Suppressor macrophage treated with lipopolysaccharide for 4 hours (primary cell): ENCODE measurements at places on chromosomes 6 and 20.

DNA sequence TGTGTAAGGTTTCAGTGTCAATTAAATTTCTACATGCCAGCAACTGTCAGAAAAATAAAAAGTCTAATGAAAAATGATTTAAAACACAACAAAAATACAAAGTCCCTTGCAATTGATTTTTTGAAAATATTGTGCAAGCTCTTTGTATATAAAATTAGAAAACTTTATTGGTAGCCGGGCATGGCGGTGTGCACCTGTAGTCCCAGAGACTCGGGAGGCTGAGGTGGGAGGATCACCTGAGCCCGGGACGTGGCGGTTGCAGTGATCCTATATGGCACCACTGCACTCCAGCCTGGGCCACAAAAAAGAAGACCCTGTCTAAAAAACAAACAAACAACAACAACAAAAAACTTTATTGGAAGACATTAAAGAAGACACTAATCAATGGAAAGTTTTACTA lies 6.0 kb upstream of the OVOL2 start:
- DNase-seq: no peak

DNA sequence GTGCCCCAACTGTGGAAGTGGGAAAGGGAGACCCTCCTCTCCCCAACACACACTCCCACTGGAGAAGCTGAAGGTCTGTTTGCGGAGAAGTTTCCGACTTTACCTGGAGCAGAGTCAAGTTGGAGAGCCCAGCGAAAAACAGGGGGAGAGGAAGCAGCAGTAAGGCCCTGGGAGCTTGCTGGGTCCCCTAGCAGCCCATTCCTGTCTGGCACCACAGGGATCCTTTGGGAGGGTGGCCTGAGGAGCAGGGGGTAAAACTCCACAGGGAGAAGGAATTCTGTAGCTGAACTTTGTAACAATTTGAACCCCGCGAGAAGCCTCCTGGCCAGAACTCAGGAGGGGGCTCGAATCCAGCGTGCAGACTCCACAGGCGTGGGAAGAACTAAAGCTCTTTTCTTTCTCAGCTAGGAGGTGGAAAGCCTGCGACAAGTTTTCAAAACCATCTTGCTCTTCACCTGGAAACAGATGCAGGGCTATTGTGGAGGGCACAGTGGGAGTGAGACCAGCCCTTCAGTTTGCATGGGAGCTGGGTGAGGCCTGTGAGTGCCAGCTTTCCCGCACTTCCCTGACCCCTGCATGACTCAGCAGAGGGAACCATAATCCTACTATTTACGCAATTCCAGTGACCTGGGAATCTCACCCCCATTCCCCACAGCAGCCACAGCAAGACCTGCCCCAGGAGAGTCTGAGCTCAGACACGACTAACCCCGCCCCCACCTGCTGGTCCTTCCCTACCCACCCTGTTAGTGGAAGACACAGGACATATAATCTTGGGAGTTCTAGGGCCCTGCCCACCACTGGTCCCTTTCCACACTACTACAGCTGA lies 25.8 kb downstream of the SERPINB9 start:
- peak; percentile 56 for DNase-seq

DNA sequence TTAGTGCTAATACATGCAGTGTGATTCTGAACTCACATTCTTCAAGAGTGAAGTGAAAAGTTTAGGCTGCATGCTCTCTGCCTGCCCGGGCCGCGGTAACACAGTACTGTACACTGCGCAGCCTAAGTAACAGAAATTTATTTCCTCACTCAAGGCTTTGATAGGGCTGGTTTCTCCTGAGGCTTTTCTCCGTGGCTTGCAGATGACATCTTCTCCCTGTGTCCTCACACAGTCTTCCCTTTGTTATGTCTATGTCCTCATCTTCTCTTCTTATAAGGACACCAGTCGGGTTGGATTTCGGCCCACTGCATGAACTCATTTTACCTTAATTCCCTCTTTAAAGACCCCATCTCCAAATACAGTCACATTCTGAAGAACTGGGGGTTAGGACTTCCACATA lies 51.1 kb upstream of the TMEM170B start:
- DNase-seq: no peak

GRCh38 chr6:14984519-14984853 lies 261.4 kb upstream of the JARID2 start:
- no peak for DNase-seq

GRCh38 chr20:45833030-45833882 lies at the start of gene SNX21:
TSS of gene SNX21 (plus strand) at chr20:45833799. CDS start at chr20:45833920, 121 bp downstream.
- peak; percentile 90 for DNase-seq

- DNase-seq: no peak
Measured at GRCh38 chr20:46967646-46968045, 73.0 kb downstream of the EYA2 start.

GRCh38 chr6:106070636-106071035 lies 15.5 kb upstream of the PRDM1 start:
- no peak for DNase-seq

GRCh38 chr6:143399176-143399575 lies 51.3 kb downstream of the ADAT2 start:
- DNase-seq: no peak

DNA sequence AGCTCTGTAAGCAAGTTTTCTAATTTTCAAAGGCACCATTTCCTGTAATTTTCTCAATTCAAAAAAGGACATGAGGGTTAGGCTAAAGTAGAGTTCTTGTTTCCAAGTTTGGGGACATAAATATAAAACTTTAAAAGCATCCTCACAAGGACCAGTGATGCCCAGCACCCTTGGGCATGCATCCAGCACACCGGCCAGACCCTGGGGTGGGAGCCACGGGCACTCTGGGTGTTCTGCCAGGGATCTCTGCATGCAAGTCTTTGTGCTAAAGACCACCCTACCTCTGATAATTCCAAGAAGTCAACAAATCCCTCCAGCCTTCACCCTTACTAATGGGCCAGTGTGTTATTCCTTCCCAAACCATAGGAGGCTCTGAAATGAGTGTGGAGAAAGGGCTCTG lies 46.5 kb downstream of the PLCG1 start:
- DNase-seq: no peak

GRCh38 chr6:166201878-166202277 lies 34.2 kb upstream of the TBXT start:
- DNase-seq: no peak

DNA sequence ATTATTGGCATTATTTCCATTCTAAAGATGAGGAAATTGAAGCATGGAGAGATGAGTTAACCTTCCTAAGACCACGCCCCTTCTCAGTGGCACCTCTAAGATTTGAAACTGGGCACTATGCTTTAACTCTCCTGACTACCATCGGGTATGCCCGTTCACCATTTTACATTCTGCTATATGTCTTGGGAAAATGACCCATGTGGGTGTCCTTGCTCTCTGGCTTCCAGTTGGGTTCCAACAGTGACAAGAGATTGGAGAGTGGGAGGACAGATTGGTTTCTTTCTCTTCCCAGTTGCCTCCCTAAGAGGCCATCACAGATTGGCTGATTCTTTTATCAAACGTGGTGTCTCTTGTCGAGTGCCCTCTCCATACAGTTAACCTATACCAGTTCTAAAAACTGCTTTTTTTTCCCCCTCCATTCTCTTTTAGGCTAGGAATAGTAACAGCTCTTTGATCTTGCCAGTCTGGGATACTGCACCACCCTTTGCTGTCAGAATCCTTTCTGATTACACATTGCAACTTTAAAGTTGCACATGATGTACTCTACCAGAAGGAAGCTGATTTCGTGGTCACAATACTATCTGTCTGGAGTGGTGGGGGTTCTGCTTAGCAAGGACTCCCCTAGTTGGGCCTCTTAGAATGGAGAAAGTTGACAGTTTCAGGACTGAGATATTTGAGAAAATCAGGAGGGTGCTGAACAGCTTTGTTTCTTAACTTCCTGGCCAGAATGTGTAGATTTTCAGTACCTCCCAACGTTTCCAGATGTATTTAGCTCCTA lies 88.0 kb upstream of the ELOVL5 start:
- peak; percentile 64 for DNase-seq

- no peak for DNase-seq
Measured at GRCh38 chr6:75864446-75864845, 115.4 kb downstream of the MYO6 start.

GRCh38 chr6:163539101-163539762 lies 124.7 kb downstream of the QKI start:
- DNase-seq: no peak

- peak; percentile 15 for DNase-seq
Measured at GRCh38 chr6:34425132-34425497, 754 bp downstream of the RPS10 start.

GRCh38 chr20:21391185-21391971 lies 5.9 kb downstream of the NKX2-4 start:
- no peak for DNase-seq

- no peak for DNase-seq
Measured at GRCh38 chr20:10454151-10454750, 19.1 kb downstream of the SLX4IP start.

DNA sequence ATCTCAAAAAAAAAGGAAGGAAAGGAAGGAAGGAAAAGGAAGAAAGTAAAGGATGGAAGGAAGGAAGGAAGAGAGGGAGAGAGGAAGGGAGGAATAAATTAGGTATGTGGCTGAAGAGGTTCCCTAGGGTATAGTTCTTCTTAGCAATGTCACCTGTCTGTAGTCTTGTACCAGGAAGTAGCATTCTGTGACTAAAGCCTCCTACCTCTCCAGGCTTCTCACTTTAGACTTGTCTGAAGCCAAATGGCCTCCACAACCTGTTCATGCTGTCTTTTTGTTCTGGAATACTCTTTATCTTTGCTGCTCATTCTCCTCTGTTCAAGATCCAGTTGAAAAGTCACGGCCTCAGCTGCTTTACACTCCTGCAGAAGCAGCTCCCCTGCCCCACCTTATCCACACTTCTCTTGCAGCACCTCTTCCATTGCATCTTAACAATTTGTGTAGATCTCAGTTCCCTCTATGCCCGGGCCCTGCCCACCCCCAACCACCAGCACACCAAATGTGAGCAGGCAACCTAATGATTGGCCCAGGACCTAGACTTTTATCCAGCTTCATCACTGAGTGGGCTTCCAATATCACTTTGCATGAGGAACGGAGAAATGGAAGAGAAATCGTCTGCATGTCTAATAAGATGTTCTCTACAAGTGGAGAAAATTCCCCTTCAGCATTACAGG lies 19.1 kb downstream of the GCNT2 start:
- no peak for DNase-seq

- peak; percentile 36 for DNase-seq
Measured at GRCh38 chr6:5025911-5026819, 22.3 kb upstream of the RPP40 start.

DNA sequence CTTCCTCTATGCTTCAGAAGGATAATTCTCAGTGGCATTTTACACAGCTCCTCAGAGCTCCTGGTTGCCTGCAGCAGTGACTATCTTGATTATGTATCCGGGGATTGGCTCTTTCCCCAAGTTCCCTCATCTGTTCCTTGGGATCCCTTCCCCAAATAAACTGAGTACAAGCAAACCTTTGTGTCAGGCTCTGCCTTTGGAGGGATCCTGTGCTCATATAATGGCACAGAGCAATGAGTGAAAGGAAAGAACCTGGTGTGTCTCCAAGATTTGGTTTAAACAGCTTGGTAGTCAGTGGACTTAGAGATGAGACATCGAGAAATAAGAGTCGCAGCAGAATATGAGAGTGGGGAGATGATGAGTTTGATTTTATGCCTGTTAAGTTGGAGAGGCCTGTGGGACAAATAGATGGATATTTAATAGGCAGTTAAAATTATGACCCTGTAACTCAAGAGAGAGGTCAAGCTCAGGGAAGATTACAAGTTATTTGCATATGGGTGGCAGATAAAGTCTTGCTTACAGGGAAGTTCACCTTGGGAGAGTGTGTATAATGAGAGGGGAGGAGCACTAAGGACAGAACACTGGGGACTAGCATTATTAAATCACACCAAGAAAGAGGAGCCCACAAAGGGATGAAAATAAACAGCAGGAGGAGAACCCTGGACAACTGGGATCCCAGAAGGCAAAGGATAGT lies 44.1 kb upstream of the GCLC start:
- no peak for DNase-seq

- DNase-seq: peak; percentile 3
Measured at GRCh38 chr6:72579865-72580264, 42.0 kb upstream of the KCNQ5 start.

DNA sequence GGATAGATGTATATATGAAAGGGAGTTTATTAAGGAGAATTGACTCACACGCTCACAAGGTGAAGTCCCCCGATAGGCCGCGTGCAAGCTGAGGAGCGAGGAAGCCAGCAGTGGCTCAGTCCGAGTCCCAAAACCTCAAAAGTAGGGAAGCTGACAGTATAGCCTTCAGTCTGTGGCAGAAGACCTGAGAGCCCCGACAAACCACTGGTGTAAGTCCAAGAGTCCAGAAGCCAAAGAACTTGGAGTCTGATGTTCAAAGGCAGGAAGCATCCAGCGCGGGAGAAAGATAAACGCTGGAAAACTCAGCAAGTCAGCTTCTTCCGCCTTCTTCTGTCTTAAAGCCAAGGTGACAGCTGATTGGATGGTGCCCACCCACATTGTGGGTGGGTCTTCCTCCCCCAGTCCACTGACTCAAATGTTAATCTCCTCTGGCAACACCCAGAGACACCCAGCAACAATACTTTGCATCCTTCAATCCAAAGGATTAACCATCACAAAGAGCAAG lies 102.6 kb upstream of the GJE1 start:
- no peak for DNase-seq

- DNase-seq: no peak
Measured at GRCh38 chr20:19449051-19449450, 236.6 kb downstream of the SLC24A3 start.

DNA sequence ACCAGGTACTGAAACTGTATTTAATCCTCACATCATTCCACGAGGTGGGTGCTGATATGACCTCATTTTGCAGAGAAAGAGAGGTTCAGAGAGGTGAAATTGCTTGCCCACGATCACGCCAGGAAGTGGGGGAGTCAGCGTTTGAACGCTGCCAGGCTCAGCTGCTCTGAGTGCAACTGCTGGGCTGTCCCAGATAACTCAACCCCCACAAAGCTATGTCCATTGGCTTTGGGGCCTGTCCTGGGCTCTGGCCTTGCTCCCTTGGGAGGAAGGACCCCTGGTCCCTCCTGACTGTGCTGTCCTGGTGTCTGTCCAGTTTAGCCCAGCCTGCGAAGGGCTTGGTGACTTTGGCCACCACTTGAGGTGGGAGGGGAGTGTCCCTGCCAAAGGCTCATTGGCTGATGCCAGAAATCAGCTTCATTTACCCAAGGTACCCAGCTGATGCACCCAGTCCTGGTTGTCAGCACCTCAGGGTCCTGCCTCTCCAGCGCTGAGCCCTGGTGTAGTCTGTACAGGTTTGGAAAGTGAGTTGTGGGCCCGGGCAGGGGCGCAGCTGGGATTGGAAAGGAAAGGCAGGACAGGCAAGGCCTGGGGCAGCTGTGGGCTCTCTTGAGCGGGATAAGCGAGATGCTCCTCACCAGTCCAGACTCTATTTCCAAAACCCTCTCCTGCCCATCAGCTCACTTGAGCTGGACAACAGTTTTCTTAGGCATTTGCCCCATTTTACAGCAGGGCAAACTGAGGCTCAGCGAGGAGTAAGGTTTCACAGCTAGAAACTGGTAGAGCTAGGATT lies 38.5 kb downstream of the SUN5 start:
- no peak for DNase-seq

GRCh38 chr6:24140591-24140990 lies 14.6 kb downstream of the NRSN1 start:
- DNase-seq: no peak

DNA sequence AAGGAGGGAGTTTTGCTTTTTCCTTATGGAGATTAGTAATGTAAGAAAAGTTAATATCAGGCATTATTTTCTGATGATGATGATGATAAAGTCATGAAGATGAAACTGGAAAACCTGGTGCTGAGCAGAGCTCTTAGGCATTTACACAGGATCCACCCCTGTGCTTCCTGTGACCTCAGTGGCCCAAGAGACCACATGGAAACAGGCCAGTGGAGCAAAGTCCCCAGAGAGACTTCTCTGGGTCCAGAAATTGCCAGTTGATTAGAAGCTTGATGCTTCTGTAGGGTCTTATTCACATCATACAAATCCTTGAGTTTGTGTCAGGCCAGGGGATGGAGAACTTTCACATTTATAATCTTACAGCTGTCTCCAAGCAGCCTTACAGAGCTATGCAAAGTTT lies 46.1 kb downstream of the SLC13A3 start:
- DNase-seq: no peak
